ENCODE measurements at places on chromosomes 3 and 15.
A peak's percentile ranks its signal among the peaks of the same experiment; 100 is the strongest.

DNA sequence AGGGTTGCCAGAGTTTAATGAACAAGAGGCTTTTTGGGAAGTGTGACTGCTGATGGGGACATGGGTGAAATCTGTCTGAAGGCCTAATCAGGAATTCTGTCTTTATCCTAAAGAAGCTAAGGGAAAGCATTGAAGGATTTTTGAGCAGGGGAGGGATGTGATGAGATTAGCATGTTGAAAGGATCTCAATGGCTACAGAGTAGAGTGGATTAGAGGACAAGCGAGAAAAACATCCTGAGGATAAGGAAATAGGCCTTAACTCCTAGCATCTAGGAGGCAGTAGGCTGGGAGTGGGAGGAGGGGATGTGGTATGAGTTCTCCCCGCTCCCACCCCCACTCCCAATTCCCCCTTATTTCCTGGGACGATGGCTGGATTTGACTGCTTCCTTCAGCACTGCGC lies 35.1 kb upstream of the SNTN start:
- DNase-seq: no peak
- no peak overlapping the region for H3K4me3 ChIP-seq
- H3K27me3 ChIP-seq: no peaks in the 10 kb centered on the region
- no peak overlapping the region for H3K27ac ChIP-seq
- no peaks in the 10 kb centered on the region for H3K4me1 ChIP-seq

DNA sequence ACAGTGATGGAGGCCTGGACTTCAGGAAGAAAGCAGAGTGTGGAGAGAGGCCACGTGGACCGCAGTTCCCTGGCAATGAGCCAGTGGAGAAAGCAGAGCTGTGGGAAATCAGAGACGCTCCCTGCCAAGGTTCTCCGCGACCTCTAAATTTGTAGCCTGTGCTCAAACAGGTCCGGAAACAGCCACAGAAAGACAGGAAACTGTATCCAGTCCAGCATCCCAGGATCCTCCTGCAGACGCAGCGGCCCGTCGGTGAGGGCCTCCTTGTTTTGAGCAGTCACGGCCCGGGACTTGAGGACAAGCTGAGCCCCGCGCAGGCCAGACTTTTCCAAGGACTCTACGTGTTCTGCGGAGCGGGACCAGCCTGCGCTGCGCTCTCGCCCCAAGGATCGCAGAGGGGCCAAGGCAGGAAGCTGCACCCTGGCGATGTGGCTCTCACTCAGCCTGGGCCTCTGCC lies 22.3 kb downstream of the RPSA start:
- H3K4me1 ChIP-seq: no peaks in the 10 kb centered on the region
- no peaks in the 10 kb centered on the region for H3K36me3 ChIP-seq
- H3K27me3 ChIP-seq: no peaks in the 10 kb centered on the region
- peak overlapping the region; percentile 71 for H3K27ac ChIP-seq
- H3K4me3 ChIP-seq: no peak overlapping the region

- H3K36me3 ChIP-seq: no peaks in the 10 kb centered on the region
- H3K4me3 ChIP-seq: peak overlapping the region; percentile 84
- H3K27ac ChIP-seq: peak overlapping the region; percentile 93
- H3K27me3 ChIP-seq: peaks cover 47% of the 10 kb centered on the region
- no peak for DNase-seq
These were observed 1.4 kb downstream of the PFN2 start for GRCh38 chr3:149969110-149969939.

- H3K27me3 ChIP-seq: no peaks in the 10 kb centered on the region
- no peak overlapping the region for H3K27ac ChIP-seq
- no peaks in the 10 kb centered on the region for H3K36me3 ChIP-seq
- H3K4me3 ChIP-seq: no peak overlapping the region
These were observed 75.5 kb downstream of the DCLK3 start for GRCh38 chr3:36688815-36689214.

GRCh38 chr3:64039981-64040733 lies 16.9 kb upstream of the PSMD6 start:
- DNase-seq: no peak
- no peaks in the 10 kb centered on the region for H3K27me3 ChIP-seq
- no peaks in the 10 kb centered on the region for H3K36me3 ChIP-seq
- no peak overlapping the region for H3K27ac ChIP-seq
- no peak overlapping the region for H3K4me3 ChIP-seq
- H3K4me1 ChIP-seq: no peaks in the 10 kb centered on the region

DNA sequence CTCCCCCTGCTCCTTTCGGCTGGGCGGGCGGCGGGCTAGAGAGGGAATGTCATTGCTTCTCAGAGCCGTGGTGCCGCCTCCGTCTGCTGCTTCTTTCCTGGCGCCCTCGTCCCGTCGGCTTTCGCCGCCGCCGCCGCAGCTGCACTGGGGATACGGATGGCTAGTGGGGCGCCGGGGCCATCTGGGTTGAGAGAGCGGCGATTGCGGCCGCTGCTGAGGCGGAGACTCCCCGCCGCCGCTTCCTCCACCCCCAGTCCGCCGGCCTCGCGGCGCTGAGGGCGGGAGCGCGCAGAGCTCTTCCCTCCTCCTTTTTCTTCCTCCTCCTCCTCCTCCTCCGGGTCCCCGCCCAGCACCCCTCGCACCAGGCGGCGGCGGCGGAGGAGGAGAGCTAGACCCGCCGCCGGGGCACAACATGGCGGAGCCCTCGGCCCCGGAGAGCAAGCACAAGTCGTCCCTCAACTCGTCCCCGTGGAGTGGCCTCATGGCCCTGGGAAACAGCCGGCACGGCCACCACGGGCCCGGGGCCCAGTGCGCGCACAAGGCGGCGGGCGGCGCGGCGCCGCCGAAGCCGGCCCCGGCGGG lies at the start of gene STT3B:
Gene STT3B, plus strand, starts transcription at position 339 of the 582 bp plus-strand sequence. Its CDS starts 74 bp downstream, at position 413.
- H3K27me3 ChIP-seq: no peaks in the 10 kb centered on the region
- DNase-seq: peak; percentile 80
- H3K36me3 ChIP-seq: no peaks in the 10 kb centered on the region

DNA sequence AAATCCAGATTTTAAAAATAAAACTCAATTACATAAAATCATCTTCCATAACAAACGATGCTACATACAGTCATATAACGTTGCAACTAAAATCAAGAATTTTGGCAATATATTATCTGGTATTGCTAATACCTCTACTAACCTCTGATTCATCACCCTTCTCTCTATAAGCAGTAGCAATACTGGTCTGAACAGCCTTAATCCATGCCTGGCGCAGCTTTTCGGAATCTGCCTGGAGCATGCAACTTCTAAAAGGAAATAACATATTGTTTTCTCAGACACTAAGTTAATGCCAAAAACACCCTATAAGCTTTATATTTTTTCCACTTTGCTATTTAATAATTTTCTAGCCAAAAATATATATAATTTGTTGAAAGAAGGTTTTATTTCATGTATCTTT lies 35.4 kb upstream of the XXYLT1 start:
- H3K36me3 ChIP-seq: peaks cover 78% of the 10 kb centered on the region
- no peak overlapping the region for H3K27ac ChIP-seq
- no peak for DNase-seq
- no peaks in the 10 kb centered on the region for H3K4me1 ChIP-seq
- H3K27me3 ChIP-seq: no peaks in the 10 kb centered on the region

DNA sequence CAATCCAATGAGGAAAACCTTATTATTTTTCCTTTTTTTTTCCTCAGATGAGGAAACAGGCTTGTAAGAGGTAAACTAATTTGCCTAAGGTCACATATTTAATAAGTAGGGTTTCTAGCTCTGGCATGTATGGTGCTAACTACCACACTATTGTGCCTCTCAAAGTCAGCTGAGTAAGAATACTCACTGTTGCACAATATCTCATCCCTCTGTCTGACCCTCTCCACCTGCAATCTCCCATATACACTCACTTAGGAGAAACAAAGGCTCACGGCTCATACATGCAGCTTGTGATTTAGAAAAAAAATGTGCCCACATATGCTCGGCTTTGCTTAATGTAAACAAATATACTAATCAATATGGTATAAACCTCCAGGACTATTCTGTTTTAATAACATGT lies 10.4 kb upstream of the ARIH1 start:
- H3K4me1 ChIP-seq: no peaks in the 10 kb centered on the region
- H3K27ac ChIP-seq: no peak overlapping the region

- no peaks in the 10 kb centered on the region for H3K4me1 ChIP-seq
- H3K4me3 ChIP-seq: no peak overlapping the region
- DNase-seq: no peak
- no peaks in the 10 kb centered on the region for H3K36me3 ChIP-seq
- H3K27ac ChIP-seq: no peak overlapping the region
These were observed 222.7 kb downstream of the MTHFS start for GRCh38 chr15:79674124-79674465.

DNA sequence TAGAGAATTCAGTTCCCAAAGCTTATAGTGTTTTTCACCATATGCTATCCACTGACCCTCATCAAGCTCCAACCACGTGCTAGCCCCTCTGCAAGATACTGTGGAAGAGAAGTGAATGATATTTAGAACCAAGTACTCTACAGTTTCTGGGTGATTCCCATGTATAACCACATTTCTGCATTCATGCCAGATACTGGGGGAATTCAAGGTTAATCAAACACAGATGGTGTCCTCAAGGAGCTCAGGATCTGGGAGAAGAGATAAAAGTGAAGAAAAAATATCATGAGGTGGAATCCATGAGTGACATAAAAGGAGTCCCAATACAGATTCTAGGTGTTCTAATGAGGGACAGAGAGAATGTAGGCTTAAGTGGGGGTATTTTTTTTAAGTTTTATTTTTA lies 195.8 kb downstream of the FHIT start:
- H3K27me3 ChIP-seq: no peaks in the 10 kb centered on the region
- DNase-seq: no peak
- no peaks in the 10 kb centered on the region for H3K4me1 ChIP-seq
- H3K4me3 ChIP-seq: no peak overlapping the region

DNA sequence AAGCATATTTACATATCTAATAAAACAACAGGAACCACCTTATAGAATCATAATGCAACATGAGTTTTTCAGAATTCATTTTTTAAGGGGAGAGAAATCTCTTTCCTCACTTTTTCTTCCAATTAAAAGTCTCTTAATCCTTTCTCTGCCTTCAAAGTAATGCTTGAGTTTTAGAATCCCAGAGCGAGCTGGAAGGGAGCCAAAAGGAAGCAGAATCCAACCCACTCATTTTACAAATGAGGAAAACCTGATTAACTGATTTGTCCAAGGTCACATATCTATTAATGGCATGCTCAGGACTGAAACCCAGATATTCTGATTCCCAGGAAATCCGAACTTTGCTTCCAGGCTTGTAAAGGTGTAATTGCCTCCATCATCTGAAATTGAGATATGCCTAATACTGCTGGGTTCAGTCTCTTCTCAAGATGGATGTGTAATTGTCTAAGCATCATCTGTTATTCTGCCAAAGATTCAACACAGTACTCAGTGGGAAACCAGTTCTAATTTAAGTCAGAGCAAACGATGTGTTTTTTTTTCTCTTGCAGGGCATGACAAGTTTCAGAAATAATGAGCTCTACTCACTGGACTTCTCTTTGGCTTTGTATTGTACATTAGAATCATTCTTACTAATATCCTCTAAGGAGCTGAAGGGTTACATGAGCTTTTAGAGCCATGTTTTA lies 481.4 kb upstream of the CFAP20DC start:
- H3K4me1 ChIP-seq: peaks cover 15% of the 10 kb centered on the region
- no peaks in the 10 kb centered on the region for H3K27me3 ChIP-seq
- no peak overlapping the region for H3K27ac ChIP-seq
- no peak overlapping the region for H3K4me3 ChIP-seq
- H3K36me3 ChIP-seq: no peaks in the 10 kb centered on the region

DNA sequence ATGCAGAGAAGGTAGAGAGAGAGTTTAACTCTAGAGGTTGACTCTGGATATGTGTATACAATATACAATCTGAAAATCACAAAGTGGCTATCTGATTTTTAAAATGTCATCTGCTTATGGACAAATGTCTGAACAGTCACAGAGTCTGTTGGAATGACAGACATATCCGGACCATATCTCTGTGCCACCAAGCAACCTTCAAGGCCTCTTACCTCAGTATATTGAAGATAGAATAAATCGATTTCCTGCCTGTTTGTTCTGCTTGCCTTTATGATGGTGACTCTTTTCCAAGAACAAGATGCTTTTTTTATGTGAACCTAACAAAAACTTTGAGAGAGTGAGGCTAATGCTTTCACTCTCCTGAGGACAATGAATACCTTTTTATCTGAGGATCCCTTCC lies 151.1 kb downstream of the RBPMS2 start:
- no peaks in the 10 kb centered on the region for H3K27me3 ChIP-seq
- H3K27ac ChIP-seq: no peak overlapping the region
- H3K36me3 ChIP-seq: peaks cover 16% of the 10 kb centered on the region
- peaks cover 24% of the 10 kb centered on the region for H3K4me1 ChIP-seq
- DNase-seq: no peak
- no peak overlapping the region for H3K4me3 ChIP-seq

DNA sequence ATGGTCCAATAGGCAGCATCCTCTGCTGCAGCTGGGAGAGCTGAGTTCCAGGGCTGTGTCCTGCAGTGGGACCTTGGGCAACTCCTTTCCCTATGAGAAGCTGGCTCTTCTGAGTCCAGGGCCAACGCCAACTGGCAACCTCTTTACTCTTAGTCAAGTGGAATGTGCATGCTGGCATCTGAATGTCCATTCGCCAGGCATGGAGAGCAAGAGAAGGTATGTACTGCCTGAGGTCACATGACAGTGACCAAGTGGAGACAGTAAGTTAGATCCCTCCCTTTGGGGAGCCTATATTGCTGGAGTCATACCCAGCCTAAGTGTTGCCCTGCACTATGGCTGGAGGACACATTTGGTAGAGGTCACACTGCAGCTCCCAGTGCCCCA lies 12.1 kb downstream of the HEMK1 start:
- H3K36me3 ChIP-seq: peaks cover 53% of the 10 kb centered on the region
- no peaks in the 10 kb centered on the region for H3K27me3 ChIP-seq
- DNase-seq: peak; percentile 24

- H3K27me3 ChIP-seq: no peaks in the 10 kb centered on the region
- peak overlapping the region; percentile 49 for H3K4me3 ChIP-seq
- peaks cover 4% of the 10 kb centered on the region for H3K4me1 ChIP-seq
- H3K27ac ChIP-seq: peak overlapping the region; percentile 67
- no peaks in the 10 kb centered on the region for H3K36me3 ChIP-seq
These were observed 116.2 kb upstream of the HACD2 start for GRCh38 chr3:123700791-123701722.

- no peaks in the 10 kb centered on the region for H3K4me1 ChIP-seq
- no peak overlapping the region for H3K27ac ChIP-seq
- no peaks in the 10 kb centered on the region for H3K27me3 ChIP-seq
These were observed 9.4 kb upstream of the MGLL start for GRCh38 chr3:127831723-127832172.

GRCh38 chr3:66466606-66467270 lies 34.1 kb downstream of the LRIG1 start:
- no peak overlapping the region for H3K27ac ChIP-seq
- H3K36me3 ChIP-seq: no peaks in the 10 kb centered on the region
- H3K27me3 ChIP-seq: no peaks in the 10 kb centered on the region
- H3K4me3 ChIP-seq: no peak overlapping the region
- H3K4me1 ChIP-seq: peaks cover 79% of the 10 kb centered on the region

GRCh38 chr15:70099167-70099966 lies 1.6 kb upstream of the TLE3 start:
- no peaks in the 10 kb centered on the region for H3K36me3 ChIP-seq
- peak; percentile 100 for DNase-seq
- no peaks in the 10 kb centered on the region for H3K27me3 ChIP-seq
- H3K4me3 ChIP-seq: peak overlapping the region; percentile 82
- H3K27ac ChIP-seq: peak overlapping the region; percentile 92

- H3K4me3 ChIP-seq: no peak overlapping the region
- peaks cover 2% of the 10 kb centered on the region for H3K27me3 ChIP-seq
- H3K36me3 ChIP-seq: no peaks in the 10 kb centered on the region
- DNase-seq: no peak
- no peak overlapping the region for H3K27ac ChIP-seq
These were observed 60.6 kb upstream of the GYG1 start for GRCh38 chr3:148930752-148931151.
